ENCODE measurements at places on chromosomes 3 and 15.

- no peak overlapping the region for H3K4me3 ChIP-seq
- H3K36me3 ChIP-seq = no peaks in the 10 kb centered on the region
- H3K27me3 ChIP-seq = no peaks in the 10 kb centered on the region
- H3K27ac ChIP-seq = no peak overlapping the region
These were observed 324.0 kb downstream of the GAP43 start for GRCh38 chr3:115947325-115947724.

DNA sequence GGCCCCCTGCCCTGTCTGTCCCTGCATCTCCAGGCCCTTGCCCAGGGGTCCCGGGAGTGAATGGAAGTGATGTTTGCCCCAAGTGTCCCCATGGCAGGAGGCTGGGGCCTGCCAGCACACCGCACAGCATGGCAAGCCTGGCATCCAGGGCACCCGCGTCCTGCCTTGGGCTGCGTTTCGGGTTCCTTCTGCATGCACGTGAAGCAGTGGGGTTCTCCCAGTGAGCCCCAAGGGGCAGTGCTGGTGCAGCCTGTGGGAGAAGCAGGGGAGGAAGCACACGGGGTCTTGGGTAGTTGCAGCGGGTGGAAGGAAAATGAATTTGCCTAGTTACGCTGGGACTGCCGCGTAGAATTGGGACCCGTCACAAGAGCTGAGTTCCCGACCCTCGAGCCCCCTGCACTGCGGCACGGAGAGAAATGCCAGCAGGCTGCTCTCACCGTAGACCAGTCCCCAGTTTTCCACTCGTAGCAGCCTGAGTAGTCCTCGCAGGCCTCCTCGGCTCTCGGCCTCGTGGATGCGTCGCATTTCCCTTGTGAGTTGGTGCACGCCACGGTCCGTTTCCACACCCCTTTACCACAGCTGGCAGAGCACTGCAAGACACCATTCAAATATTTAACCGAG is 259.5 kb upstream of the LYSMD4 start:
- no peak overlapping the region for H3K4me3 ChIP-seq
- H3K27me3 ChIP-seq = no peaks in the 10 kb centered on the region
- no peak for DNase-seq
- H3K36me3 ChIP-seq = no peaks in the 10 kb centered on the region

- DNase-seq = no peak
- no peaks in the 10 kb centered on the region for H3K27me3 ChIP-seq
- H3K4me1 ChIP-seq = peaks cover 60% of the 10 kb centered on the region
- H3K27ac ChIP-seq = no peak overlapping the region
- no peaks in the 10 kb centered on the region for H3K36me3 ChIP-seq
- H3K4me3 ChIP-seq = no peak overlapping the region
These were observed 23.9 kb downstream of the LRIG1 start for GRCh38 chr3:66476852-66477381.

DNA sequence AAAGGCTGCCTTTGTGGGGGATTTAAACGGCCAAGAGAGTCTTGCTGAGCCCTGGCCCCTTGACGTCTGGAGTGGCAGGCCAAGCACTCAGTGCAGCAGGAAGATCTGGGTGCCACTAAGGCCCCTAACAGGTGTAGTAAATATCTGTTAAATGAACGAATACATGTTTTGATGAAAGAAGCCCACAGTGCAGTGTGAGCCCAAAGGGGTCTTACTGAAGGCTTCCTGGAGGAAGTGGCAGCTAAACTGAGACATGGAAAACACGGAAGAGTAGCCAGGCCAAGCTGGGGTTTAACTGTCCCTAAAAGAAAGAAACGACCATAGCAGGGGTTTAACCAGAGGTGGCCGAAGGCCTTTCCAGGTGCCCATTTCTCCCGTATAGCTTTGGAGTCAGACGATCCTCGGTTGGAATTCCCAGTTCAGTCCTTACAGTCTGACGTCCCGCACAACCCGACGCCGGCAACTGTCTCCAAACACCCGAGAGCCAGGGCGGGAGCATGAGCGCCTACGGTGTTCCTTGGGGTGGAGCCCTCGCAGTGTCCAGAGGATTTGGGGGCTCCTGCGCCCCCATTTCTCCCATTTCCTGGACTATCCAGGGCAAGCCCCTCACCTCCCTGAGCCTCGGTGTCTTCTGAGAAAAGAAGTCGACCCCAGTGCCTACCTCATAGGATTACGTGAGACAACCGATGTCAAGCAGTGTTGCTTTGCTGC is 910 bp upstream of the ABHD6 start:
- H3K27me3 ChIP-seq = no peaks in the 10 kb centered on the region
- H3K36me3 ChIP-seq = no peaks in the 10 kb centered on the region
- peak; percentile 70 for DNase-seq
- peak overlapping the region; percentile 96 for H3K4me3 ChIP-seq
- H3K27ac ChIP-seq = peak overlapping the region; percentile 74

DNA sequence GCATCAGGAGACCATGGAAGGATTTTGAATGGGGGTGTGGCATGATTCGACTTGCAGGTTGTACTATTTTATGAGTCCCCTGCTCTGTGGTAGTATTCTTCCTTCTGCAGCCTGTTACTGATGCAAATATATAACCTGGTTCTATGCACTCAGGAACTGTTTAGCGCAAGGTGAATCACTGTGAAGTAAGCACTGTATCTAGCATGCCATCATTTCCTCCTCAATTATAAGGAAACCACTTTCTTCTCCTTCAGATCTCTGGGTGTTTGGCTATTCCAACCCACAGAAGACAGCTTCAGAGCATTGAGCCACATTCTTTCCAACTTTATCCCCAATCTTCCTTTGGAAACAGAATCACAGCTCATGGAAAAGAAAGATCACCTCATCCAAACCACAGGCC is 176.7 kb downstream of the DIPK2A start:
- no peaks in the 10 kb centered on the region for H3K36me3 ChIP-seq
- no peaks in the 10 kb centered on the region for H3K4me1 ChIP-seq
- no peak overlapping the region for H3K27ac ChIP-seq
- no peak for DNase-seq
- H3K4me3 ChIP-seq = no peak overlapping the region

- no peak overlapping the region for H3K4me3 ChIP-seq
- H3K4me1 ChIP-seq = peaks cover 62% of the 10 kb centered on the region
- no peaks in the 10 kb centered on the region for H3K36me3 ChIP-seq
- peaks cover 47% of the 10 kb centered on the region for H3K27me3 ChIP-seq
- no peak for DNase-seq
These were observed 2.9 kb downstream of the WNT5A start for GRCh38 chr3:55484191-55484689.

Data from suprapubic skin (tissue), 4 donors.